ENCODE measurements at places on chromosomes 7 and 10.
A peak's percentile ranks its signal among the peaks of the same experiment; 100 is the strongest.

GRCh38 chr10:50316695-50317648 lies 65.7 kb upstream of the ASAH2 start:
- DNase-seq = no peak

DNA sequence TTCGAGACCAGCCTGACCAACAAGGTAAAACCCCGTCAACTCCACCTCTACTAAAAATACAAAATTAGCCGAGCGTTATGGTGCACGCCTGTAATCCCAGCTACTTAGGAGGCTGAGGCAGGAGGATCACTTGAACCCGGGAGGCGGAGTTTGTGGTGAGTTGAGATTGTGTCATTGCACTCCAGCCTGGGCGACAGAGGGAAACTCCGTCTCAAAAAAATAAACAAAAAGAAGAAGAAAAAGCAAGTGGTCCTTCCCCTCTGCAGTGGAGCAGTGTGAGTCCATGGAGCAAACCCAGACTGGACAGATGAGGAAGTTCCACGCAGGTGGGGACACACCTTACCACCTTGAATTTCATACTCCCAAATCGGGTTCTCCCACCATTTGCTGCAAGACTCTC lies 13.1 kb upstream of the SERPINE1 start:
- no peak for DNase-seq

- DNase-seq = no peak
Measured at GRCh38 chr7:128997181-128997580, 57.7 kb downstream of the TNPO3 start.

DNA sequence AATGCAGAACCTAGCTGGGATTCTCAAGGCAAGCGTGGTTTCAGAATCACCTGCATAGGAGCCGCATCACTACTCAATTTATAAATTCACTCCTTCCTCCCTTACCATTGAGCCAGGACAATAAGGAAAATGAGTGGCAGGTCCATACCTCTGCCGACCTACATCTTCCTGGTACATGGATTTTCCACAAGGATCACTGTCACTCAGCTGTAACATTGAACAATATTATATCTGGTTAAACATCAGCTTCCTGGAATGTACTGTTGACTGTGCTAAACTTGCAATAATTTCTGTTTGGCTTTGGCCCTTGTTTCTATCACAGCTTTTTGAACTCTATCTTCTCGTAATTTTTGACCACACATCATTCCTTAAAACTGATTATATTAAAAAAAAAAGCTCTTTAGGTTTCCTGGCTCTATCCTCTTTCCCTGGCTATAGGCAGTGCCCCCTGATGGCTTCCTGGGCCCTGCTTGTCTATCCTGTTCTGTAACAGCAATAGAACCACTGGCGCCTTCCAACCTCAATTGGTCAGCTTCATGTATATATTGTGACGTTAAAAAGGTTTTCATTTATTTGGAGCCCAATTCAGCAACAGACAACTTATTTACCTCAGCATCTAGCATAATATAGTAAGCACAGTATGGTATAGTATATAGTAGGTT lies 59.2 kb downstream of the RNLS start:
- no peak for DNase-seq

DNA sequence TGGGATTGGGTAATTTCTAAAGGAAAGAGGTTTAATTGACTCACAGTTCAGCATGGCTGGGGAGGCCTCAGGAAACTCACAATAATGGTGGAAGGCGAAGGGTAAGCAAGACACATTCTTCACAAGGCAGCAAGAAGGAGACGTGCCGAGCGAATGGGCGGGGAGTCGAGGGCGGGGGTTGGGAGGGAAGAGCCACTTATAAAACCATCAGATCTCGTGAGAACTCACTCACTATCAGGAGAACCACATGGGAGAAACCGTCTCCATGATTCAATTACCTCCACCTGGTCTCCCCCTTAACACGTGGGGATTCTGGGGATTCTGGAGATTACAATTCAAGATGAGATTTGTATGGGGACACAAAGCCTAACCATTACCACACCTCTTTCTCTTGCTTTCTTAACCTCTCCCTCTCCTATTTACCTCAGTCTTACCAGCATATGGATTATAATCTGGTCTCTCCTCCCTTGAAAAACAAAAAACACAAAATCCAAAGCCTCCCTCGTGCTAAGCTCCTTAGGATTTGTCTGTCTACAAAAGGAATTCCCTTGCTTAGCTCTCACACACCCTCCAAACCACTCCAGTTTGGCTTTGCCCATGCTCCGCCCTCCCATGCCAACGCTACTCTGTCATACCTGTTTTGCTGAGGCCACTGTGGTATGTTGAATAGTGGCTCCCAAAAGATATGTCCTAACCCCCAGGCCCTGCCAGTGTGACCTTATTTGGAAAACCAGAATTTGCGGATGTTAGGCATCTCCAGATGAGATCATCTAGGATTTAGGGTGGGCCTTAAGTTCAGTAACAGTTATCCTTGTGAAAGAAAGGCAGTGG lies 19.6 kb upstream of the EFCAB10 start:
- no peak for DNase-seq

- DNase-seq = no peak
Measured at GRCh38 chr7:31957756-31958155, 112.5 kb downstream of the PDE1C start.

DNA sequence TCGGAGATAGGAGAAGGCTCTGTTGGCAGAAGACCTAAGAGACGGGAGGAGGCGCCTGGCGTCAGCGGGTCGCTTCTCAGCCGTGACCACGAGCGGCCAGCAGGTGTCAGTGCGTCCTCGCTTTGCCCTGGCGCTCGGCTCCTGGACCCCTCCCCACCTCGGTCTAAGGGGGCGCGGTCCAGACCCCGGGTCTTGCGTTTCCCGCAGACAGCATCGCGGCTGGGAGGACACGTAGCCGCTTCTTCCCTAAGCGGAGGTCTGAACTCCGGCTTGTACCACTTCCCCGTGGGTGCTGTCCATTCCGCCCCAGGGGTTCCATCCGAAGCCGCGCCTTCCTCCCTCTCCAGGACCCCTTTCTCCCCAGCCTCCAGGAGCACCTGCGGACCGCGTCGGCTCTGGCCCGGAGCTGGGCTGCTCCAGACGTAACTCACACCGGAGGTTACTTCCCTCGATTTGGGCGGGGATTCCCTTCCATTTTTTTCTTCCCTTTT lies 593 bp upstream of the ADRA2A start:
- peak; percentile 42 for DNase-seq

DNA sequence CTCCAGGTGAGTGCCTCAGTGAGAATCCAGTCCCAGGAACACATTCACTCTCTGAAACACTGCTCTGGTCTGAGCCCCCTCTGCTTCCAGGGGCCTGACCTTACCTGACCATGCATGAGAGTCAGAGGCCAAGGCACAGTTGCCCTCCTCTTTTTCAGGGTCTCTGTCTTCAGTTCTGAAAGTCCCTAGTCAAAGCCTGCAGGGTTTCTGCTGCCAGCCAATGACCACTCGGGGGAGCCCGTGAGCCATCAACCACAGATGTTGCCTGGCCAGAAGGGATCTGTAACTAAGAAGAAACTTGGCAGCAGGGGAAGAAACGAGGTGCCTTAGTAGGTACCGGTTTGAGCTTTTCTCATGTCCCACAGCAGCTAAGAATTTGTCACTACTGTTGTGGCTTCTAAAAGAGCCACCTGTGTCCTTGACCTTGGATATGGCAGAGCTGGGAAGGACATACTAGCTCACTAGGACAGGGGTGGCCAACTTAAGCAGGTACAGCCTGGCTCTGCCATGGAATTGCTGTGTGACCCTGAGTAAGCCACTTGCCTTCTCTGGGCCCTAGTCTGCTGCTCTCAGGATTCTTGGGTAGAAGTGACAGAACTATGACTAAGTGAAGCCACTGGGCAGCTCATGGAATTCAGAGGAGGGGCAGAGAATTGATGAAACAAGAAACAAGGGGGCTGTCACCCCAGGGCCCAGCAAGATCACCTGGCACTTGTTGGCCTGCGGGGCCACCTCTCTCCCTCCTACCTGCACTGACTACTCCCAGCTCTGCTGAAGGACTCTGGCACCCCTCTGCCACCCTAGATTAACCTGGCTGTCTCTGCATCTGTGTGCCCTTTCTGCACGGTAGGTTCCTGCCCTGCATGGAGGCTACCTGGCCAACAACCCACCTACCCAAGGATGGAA lies 83.8 kb upstream of the GPR26 start:
- peak; percentile 4 for DNase-seq

DNA sequence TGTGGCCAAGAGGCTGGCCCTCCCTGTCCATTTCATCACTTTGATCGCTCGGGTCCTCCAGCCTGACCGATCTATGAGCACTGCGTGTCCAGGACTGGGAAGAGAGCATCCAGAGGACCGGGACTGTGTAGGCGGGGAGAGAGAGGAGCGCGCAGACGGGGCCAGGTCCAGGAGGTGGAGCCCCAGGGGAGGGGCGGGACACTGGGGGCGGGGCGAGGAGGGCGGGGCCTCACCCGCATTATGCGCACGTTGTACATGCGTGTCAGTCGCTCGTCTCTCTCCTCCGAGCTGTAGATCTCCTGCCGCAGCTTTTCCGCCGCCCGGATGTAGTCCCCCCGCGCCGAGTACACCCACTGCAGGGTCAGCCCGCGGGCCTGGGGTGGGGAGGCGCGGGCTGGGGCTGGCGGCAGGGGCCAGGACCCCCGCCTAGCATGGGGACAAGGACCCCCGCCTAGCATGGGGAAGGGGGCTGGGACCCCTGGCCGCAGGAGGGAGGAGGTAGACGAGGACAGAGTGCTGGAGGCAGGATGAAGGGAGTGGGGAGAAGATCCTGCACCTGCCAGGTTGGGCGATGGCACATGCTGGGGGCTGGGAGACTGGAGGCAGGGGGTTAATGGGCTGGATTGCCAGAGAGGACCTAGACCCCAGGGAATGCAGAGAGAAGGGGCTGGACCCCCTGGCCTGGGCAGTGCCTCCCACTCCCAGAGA lies 14.3 kb downstream of the MOSPD3 start:
- peak; percentile 73 for DNase-seq

DNA sequence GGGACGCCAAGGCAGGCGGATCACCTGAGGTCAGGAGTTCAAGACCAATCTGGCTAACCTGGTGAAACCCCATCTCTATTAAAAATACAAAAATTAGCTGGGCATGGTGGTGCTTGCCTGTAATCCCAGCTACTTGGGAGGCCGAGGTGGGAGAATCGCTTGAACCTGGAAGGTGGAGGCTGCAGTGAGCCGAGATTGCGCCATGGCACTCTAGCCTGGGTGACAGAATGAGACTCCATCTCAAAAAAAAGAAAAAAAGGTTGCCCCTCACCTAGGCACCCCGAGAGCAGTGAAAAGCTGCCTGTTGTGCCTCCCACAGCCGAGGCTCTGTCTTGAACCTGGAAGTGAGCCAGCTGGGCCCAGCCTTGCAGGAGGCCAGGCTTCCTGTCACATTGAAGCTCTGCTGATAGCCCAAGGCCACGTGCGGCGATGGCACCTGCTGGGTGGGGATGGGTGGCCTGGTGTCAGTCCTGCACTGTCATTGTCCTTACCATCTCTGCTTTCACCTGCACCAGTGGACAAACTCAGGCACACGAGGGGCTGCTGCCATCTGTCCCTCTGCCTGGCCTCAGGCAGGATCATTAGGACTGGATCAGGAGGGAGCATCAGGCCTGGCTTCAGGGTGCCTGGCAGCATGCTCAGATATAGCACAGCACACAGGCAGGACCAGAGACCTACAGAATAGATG lies 37.8 kb downstream of the DNAJB12 start:
- DNase-seq = no peak

DNA sequence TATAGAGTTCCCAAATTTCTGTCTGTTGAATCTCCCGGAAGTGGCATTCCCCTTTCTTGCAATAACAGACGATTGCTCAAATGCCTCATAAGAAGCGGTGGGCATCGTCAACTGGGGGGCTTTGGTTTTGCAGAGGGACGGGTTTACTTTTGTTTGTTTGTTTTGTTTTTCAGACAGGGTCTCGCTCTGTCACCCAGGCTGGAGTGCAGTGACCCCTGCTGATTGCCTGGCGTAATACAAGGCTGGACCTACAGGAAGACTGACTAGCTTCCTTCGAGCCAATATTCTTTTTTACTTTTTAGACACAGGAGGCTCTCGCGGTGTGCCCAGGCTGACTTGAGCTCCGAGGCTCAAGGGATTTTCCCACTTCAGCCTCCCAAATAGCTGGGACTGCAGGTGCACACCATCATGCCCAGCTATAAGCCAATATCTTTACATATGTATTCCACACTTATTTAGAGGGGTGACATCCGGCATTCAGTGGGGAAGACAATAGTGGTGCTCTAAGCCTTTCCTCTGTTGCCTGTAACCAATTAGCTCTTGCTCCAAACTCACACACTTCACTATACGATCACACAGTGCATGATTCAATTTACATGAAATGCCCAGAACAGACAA lies 58.1 kb downstream of the FHIP2A start:
- peak; percentile 6 for DNase-seq

DNA sequence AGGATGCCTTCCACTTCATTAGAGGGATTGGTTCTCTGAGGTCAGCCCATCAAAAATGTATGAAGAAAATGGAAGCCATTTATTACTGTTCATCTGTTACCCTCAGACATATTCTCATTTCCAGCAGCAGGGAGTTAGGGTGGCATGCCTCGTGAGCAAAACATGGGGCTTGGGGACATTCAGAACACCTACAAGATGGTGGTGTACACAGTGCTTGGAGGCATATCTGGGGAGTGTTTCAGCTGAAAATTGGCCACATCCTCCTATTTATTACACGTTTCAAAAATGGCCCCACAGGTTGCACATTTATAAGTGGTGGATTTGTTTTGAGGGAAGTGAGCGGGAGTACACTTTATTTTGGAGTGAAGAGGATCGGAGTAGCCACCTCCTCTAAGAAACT lies 93.4 kb downstream of the SPAG6 start:
- no peak for DNase-seq
